ENCODE measurements at places on chromosomes 4 and X. TPM values are rescaled to one million over a fixed set of nuclear protein-coding genes. Genes with fewer than 3 reads are reported as not detected.

DNA sequence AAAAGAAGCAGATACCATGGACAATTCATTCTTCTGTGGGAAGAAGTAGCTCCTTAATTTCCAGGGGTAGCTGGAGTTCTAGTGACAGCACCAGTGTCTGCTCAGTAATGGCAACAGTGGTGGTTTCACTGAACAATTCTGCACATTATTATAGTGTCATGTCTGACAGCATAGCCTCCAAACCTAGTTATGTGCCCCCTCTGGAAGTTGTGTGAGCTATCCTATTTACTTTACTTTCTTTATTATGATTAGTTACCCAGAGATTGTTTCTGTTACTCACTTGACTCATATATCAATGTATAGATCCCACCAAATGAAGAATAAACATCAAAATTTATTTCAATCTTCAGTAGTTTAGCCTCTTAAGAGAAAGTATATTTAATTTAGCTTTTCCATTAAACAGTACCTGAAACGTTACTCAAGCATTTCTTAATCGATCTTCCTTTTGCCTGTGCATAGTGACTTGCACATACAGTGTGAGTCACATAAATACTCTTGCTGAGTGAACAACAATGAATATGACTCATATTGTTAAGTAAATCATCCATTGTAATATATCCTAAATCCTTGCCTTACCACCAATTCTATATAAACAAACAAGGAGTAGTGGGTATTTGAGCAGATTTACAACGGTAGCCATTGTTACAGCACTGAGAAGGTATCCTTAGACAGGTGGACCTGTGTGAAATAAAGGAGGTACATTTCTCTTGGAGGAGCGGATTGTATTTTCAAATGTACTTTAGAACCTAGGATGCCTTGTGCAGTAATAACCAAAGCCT, 534.7 kb downstream of the ANKRD50 start:
- DNase-seq: no peak

- peak; percentile 89 for DNase-seq
Measured at GRCh38 chrX:24242649-24243175, 71.2 kb downstream of the SUPT20HL2 start.

DNA sequence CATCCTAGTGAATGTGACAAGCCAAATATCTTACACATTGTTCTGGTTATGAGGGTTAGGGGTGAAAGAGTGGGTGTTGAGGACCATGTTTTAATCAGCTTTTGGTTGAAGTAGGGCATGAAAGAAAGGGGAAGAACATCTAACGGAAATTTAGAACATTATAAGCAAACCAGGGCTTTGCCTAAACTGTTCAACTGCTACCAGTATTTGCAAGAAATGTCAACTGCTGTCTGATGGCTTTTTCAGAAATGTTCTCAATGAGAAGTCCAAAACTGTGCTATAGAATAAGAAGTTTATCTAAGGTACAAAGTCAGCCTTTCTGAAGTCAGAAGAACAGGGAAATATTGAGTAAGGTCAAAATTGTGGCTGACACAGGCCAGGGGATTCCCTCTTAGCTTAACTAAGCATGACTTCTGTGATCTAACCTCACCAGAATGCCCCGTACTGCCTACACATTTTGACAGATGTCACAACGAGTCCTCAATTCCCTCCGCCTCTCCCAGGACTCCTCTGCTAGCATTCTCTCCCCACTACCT, 67.1 kb downstream of the DTHD1 start:
- DNase-seq: no peak

GRCh38 chr4:2786152-2786671, 6.7 kb upstream of the SH3BP2 start:
- no peak for DNase-seq

GRCh38 chr4:16993956-16994840, 95.8 kb upstream of the LDB2 start:
- DNase-seq: no peak

GRCh38 chr4:73721435-73721834, 18.9 kb upstream of the CXCL8 start:
- DNase-seq: no peak

GRCh38 chr4:111483375-111484169, 661.7 kb upstream of the FAM241A start:
- DNase-seq: no peak

- DNase-seq: no peak
Measured at GRCh38 chr4:176380352-176381157, 60.8 kb downstream of the SPCS3 start.

- peak; percentile 28 for DNase-seq
Measured at GRCh38 chr4:45100956-45101818, 374.8 kb upstream of the GNPDA2 start.

DNA sequence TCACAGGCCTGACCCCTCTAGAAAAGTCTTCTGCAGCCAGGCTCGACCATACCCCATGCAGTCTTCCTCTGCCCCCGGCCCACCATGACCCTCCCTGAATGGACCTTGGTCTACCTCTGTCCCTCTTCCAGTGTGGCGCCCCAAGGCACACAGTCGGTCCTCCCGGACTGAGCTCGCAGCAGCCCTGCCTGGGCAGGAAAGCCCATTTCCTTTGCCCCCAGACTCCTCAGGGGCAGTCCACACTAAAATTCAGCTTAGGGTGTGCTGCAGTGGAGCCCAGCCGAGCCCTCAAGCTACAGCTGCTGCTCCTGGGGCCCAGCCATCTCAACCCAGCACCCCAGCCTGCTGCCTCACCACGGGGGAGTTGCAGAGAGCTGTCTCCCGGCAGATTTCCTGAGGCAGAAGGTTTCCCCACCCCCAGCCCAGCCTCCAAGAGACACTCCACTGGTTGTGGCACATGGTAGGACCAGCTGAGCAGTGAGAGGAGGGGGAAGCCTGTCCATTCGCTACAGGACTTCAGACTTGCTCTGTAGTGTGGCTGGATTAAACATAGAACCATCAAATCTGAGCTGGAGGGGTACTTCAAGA, 37.5 kb upstream of the IQSEC2 start:
- DNase-seq: no peak

- no peak for DNase-seq
Measured at GRCh38 chr4:176607807-176608206, 184.9 kb downstream of the VEGFC start.

- no peak for DNase-seq
Measured at GRCh38 chr4:38311495-38312126, 351.4 kb downstream of the PTTG2 start.

DNA sequence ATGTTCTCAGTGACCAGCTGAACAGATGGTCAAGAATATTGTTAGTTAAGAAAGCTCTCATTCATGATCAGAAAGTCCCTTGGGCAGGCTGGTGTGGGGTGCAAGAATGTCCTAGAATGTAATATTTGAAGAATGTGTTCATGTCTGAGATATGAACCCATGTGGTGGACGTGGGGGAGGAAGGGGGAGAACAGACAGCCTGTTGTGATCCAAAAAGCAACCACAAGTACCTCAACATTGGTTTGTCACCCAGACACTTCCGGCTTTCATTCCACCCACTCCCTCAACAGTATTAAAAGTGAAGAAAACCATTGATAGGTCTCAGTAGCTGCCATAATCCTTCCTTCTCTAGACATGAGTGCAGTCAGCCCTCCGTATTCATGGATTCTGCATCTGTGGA, 82.2 kb downstream of the MAML3 start:
- DNase-seq: no peak

DNA sequence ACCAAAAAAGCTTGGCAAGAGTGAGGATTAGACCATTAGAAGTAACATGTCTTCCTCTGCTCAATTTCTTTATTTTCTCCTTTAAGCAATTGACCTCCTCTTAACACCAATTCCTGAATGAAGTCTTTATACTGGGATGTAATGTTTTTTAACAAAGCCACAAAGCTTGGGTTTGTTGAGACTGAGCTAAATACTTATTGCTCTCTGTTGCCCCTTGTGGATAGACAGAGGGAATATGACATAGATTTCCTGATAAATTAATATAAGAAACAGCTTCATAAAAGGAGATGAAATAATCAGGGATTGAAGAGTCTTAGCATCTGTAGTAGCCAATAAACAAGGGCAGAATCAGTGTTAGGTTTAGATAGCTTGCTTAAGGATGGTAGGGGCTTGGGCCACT, 57.6 kb downstream of the CCDC160 start:
- no peak for DNase-seq

- no peak for DNase-seq
Measured at GRCh38 chrX:126575911-126576310, 23.3 kb upstream of the DCAF12L1 start.

DNA sequence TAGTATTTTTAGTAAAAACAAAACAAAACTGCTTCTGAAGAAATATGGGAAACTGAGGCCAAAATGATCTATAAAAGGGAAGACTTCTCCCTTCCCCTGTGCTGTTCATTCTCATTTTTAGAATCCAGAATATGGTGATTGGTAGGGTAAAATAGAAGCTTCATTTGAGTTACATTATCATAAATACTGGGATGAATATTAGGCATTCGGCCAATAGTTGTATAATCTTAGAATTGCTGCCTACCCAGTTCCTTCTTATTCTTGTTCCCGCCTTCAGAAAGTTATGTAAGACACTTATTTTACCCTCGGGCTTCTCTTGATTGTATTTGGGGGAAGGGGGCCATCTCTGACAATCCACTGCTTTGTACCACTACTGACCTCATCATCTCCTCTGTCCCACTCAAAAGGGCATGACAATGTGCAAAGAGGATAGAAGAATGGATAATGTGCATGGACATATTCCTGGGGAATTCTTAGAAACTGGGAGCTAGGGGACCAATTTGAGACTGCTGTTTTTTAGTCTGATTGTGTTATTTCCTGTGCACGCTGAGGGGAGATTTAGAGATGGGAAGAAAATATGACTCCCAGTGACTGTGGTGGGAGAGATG, 588 bp downstream of the ART3 start:
- no peak for DNase-seq

- DNase-seq: no peak
Measured at GRCh38 chr4:98958065-98958464, 29.1 kb upstream of the EIF4E start.

DNA sequence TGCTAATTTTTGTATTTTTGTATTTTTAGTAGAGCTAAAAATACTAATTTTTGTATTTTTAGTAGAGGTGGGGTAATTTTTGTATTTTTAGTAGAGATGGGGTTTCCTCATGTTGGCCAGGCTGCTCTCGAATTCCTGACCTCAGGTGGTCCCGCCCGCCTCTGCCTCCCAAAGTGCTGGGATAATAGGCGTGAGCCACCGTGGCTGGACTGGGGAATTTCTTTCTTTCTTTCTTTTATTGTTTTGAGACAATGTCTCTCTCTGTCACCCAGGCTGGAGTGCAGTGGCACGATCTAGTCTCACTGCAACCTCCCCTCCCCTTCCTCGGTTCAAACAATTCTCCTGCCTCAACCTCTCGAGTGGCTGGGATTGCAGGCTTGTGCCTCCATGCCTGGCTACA, 83.0 kb downstream of the FAM193A start:
- DNase-seq: no peak

GRCh38 chr4:158496030-158496741, 25.5 kb upstream of the RXFP1 start:
- DNase-seq: peak; percentile 47

DNA sequence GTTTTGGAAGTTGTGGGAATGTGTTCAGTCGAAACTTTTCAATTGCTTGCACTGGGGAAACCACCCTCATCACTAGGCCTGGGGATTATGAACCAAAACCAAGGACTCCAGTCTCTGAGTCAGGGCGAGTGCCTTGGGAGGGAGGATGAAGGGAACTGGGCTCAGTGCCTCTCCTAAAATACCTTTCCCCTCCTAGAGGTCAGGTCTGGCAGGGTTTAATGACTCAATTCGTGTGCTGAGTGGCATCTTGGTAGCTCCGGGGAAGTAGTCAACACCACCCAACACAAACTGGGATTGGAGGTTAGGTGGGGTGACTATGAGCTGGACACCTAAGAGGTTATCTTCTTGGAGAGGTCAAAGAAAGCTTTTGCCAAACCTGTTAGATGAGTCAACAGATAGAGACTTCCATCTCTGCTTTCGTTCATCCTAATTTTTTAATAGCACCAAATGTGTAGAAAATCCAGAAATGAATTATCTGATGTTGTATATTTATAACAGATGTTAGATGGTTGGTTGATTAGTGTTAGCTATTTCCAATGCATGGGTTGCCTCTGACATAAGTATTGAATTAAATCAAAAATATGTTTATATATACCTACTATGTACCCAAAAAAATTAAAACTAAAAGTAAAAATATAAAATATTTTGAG, 202.8 kb downstream of the SHROOM3 start:
- DNase-seq: peak; percentile 71

GRCh38 chrX:22095286-22095685, 63.2 kb downstream of the PHEX start:
- DNase-seq: peak; percentile 22

DNA sequence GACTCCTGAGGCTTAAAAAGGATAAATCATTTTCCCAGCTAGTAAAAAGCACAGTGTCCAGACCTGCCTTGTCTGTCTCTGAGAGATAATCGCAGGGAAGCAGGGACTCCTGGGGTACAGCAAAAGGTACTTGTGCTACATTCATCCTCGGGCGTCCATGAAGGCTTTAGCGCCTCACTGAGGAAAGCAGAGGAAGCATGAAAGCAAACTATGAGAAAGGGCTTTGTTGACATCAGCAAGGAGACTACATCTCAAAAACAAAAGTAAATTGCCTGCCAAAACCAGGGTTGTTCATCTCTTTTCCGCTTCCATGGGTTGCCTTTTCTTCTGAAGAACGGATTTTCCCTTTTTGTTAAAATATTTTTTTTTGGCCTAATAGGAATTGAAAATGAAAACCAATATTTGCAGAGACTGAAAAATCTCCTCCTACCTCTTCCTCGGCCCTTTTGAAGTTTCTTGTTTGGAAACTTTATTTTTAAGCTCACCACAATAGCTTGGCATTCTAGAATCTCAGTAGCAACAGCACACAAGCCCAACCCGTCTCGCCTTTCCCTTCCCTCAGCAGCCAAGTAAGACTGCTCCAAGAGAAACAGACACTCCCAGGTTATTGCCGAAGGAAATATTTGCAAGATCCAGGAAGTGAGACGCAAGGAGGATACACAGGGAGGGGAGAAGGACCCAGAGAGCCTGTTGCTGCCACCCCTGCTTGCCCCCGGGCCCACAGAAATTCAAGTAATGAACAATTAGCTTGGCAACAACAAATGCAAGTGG, 148.3 kb upstream of the DGKK start:
- no peak for DNase-seq

- DNase-seq: no peak
Measured at GRCh38 chr4:53098681-53099121, 236.6 kb downstream of the RASL11B start.

Gene ZBTB33
- total RNA-seq: 16.5 TPM

Gene IGSF1
- not detected for total RNA-seq

Gene DRP2
- not detected for total RNA-seq

Gene VEGFD
- total RNA-seq: not detected

Gene STS
- 0.72 TPM for total RNA-seq

Gene SMIM31
- not detected for total RNA-seq

Gene NUDT10
- total RNA-seq: not detected

Gene PHF8
- 4.0 TPM for total RNA-seq

Gene MMRN1
- not detected for total RNA-seq

Gene GABRG1
- total RNA-seq: not detected

Gene COL25A1
- not detected for total RNA-seq

Gene CRLF2
- 0.59 TPM for total RNA-seq

Data from MG63 (cell line).